ENCODE measurements at places on chromosomes 5 and 9. TPM values are rescaled to one million over a fixed set of nuclear protein-coding genes. Genes with fewer than 3 reads are reported as not detected.
A peak's percentile ranks its signal among the peaks of the same experiment; 100 is the strongest.

GRCh38 chr5:38666668-38667498 is 110.4 kb upstream of the LIFR start:
- DNase-seq, result no peak

- peak; percentile 64 for DNase-seq
These were observed 15.7 kb upstream of the AQP7 start for GRCh38 chr9:33418090-33418489.

DNA sequence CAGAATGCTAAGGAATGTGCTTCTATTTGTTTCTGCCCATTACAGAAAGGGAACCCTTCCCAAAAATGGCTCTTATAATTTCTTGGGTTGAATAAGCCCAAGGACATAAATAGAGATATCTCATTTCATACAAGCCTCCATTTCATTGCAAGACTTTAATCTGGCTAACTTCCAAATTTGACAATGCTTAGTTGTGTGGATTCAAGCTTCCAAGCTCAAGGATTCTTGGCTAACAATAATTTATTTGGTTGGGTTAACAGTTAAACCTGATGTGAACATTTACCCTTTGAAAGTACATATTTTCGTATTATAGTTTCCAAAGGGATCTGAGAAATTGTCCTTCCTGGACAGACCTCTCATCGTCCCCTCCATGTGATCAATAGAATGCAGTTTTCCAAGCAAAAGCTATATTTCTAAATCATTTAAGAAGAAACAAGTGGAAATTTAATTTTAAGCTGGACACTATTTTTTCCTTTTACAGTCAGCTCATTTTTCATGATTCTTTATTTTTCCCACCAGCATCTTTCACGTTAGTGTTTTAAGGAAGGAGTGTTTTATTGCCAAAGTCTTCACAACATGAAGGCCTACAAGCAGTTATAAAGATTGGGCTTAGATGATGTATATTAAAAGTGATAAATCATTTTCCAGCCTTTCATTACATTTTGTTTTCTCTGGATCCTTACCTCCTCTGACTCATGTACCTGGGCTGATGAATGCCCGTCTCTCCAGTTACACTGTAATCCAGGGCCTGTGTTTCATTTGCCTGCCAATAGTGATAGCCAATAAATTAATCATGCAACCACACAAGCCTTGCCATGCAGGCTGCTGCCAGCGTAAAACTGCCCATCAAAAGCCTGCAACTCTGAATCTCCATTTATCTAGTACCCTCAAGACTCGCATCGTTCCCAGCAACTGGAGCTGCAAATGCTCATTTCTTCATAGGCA is 176.7 kb downstream of the NTRK2 start:
- no peak for DNase-seq

Gene MYMK
- not detected for total RNA-seq

- DNase-seq, result no peak
These were observed 154.2 kb upstream of the ZNF366 start for GRCh38 chr5:72661405-72661804.

DNA sequence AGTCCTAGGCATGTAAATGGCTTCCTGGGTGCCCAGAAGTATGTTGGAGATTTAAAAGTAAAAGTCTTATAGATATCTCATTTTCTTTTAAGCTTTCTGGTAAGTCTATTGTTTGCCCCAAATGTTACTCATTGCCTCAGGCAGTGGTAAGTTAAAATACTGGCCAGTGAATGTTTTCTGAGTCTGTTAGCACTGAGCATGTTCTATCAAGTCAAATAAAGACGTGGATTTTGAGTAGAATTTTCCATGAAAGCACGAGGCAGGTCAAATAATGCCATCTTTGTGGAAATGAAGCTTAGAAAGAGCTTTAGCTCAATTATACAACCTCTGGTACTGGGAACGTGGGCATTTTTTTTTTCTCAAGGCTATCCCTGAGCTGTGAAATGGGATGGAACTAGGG is 651.3 kb upstream of the ACO1 start:
- DNase-seq, result no peak

- DNase-seq, result no peak
These were observed 987.6 kb downstream of the PTPRD start for GRCh38 chr9:9625248-9625647.

- DNase-seq, result no peak
These were observed 92.8 kb downstream of the PLPP1 start for GRCh38 chr5:55441954-55442353.

DNA sequence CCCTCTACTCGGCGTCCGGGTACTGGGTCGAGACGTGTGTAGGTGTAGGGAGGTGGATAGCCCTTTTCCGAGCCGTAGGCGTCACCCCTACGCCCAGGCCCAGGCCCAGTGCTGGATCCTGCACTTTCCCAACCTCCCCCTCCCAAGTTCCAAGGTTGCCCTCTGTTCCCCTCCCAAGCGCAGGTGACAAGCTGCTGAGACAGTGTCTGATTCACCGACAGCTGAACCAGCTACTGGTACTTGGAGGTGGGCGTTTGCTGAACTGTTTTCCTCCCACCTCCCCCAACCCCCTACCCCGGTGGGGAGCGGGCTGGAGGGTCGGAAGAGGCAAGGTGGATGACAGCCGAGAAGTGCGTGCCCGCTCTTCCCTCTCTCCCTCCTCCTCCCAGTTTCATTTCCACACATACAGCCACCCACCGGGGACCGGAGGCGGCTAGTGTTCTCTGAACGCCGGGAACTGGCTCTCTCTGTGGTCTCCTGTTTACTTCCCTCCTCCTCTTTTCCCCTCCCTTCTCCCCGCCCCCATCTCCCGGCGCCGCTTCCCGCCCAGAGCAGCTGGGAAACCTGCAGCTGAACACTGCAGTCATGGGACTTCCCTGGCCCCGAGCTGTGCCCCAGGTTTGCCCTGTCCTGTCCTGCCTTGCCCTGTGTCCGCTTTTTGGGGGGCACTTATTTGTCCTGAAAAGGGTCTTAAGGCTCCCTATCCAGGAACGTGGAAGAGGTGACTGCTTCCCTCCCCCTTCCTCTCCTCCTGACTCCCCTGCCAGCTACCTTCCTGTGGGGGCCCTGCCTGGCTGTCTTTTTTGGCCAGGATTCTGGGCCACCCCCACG is 6.2 kb upstream of the KLF9 start:
- peak; percentile 94 for DNase-seq

GRCh38 chr5:115341745-115342144 is 45.3 kb upstream of the CCDC112 start:
- no peak for DNase-seq

DNA sequence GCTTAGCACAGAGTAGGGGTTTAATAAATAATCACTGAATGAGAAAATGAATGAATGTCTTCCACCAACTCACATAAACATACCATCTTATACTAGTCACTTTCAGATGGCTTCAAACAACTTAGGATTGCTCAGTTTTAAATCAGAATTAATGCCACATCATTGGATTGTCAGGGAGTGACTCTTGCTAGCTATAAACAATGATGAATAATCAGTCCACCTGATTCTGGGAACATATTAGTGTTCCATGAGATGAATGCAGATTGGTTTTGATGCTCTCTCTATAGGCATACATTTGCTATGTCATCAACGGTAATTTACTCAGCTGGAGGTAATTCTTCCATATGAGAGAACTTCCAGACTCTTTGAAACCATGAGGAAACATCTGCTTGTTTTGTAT is 97.4 kb downstream of the CDH9 start:
- DNase-seq, result no peak

DNA sequence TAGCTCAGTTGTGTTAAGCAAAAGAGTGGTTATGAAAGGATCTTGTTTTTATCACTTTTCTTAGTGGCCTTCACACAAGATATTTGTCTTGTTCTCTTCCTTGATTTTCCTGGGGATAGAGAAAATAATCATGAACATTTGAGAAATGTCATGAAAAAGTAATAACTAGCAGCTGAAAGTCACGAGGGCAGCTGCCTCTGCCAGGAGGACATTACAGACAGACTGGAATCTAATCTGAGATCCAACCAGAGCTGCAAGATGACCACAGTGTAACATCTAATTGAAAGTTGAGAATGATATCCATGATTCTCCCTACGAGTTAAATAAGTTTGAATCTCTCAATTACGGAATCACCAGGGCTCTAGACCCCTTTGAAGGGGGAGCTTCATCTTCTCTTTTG is 274.9 kb downstream of the ARHGAP26 start:
- no peak for DNase-seq

Gene MOB3B
- total RNA-seq, result 57.5 TPM
